ENCODE measurements at places on chromosomes 7 and 10. TPM values are rescaled to one million over a fixed set of nuclear protein-coding genes. Genes with fewer than 3 reads are reported as not detected.

The PRSS2 gene
- not detected for total RNA-seq

The ZNF467 gene
- 14.0 TPM for total RNA-seq

The ADRB1 gene
- not detected for total RNA-seq

The TRIL gene
- total RNA-seq: 6.5 TPM

Data from pericardium fibroblast (primary cell).